Neural crest cell (in vitro differentiated cells): ENCODE measurements at places on chromosomes 4 and X. TPM values are rescaled to one million over a fixed set of nuclear protein-coding genes. Genes with fewer than 3 reads are reported as not detected.

GRCh38 chr4:151600432-151600831, 160.4 kb downstream of the GATB start:
- H3K4me3 ChIP-seq: no peak overlapping the region
- no peak for DNase-seq
- H3K36me3 ChIP-seq: no peaks in the 10 kb centered on the region
- H3K4me1 ChIP-seq: no peaks in the 10 kb centered on the region
- H3K27ac ChIP-seq: peak overlapping the region; percentile 5

The FAM9C gene
- 0.07 and 0.25 TPM in 2 replicates for total RNA-seq

GRCh38 chr4:45346816-45347435, 620.6 kb upstream of the GNPDA2 start:
- no peak for DNase-seq
- H3K27me3 ChIP-seq: no peaks in the 10 kb centered on the region
- H3K36me3 ChIP-seq: no peaks in the 10 kb centered on the region
- H3K27ac ChIP-seq: no peak overlapping the region
- H3K4me3 ChIP-seq: no peak overlapping the region

The HS3ST1 gene
- 0.09 and 0.37 TPM in 2 replicates for total RNA-seq

- H3K27ac ChIP-seq: peak within 1 kb of the TSS; percentile 100
- peaks cover 53% of the 10 kb centered on the region for H3K4me1 ChIP-seq
- no peaks in the 10 kb centered on the region for H3K36me3 ChIP-seq
- H3K27me3 ChIP-seq: no peaks in the 10 kb centered on the region
- peak within 1 kb of the TSS; percentile 98 for H3K4me3 ChIP-seq
Observed at GRCh38 chr4:86593688-86594558, at the start of gene PTPN13. Gene PTPN13 (plus strand): TSS chr4:86594315. CDS start chr4:86635257, 40,942 bp downstream.

DNA sequence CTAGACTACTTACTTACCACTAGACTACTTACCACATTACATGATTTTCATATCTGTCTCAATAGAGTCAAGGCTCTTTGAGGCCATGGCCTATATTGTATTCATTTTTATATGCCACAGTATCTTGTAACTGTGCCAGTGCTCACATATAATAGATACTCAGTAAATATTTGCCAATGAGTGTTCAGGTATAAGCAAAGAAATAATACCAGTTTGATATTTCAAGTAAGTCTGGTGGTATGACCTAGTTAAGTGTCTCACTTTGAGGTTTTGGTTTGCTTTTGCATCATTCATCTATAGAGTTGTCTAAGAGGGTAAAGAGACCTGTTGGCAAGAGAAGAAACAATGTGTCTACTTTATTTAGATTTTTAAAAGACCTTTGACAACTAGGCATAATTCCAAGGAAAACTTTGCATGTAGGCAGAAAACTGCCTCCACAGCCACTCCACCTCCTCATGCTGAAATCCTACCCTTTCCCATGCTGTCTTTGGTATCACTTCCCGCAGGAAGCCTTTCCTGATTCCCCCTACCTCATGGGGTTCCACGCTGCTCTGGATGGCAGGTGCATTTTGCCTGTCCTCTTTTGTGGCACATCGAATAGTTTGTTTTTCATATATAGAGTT, 91.3 kb upstream of the KLHL13 start:
- H3K27ac ChIP-seq: no peak overlapping the region
- H3K4me3 ChIP-seq: no peak overlapping the region

The MMRN1 gene
- total RNA-seq: 10.7 and 11.7 TPM in 2 replicates

The PPARGC1A gene
- total RNA-seq: 2.2 and 2.8 TPM in 2 replicates

The PRRG1 gene
- 8.0 TPM in 2 replicates for total RNA-seq

GRCh38 chrX:125895518-125895917, 270.6 kb downstream of the DCAF12L2 start:
- H3K27me3 ChIP-seq: no peaks in the 10 kb centered on the region
- H3K4me3 ChIP-seq: no peak overlapping the region
- H3K27ac ChIP-seq: no peak overlapping the region
- no peaks in the 10 kb centered on the region for H3K36me3 ChIP-seq

The REELD1 gene
- not detected in 2 replicates for total RNA-seq

DNA sequence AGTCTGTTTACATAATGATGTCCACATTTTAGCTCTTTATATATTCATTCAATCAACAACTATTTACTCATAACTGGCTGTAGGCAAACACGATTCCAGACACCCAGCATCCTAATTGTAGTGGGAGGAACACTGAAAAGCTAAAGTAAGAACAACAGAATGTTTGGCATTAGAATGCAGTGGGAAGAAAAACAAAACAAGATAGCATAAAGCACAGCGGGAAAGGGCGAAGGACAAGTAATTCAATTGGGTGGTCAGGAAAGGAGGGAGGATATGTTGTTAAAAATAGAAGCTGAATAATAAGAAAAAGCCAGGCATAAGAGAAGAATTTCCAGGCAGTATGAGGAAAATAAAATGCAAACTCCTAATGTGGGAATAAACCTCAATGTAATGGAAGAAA, 189.5 kb upstream of the FAT4 start:
- H3K36me3 ChIP-seq: no peaks in the 10 kb centered on the region
- no peak overlapping the region for H3K4me3 ChIP-seq
- H3K4me1 ChIP-seq: peaks cover 10% of the 10 kb centered on the region
- H3K27ac ChIP-seq: no peak overlapping the region
- DNase-seq: no peak

The GLRB gene
- total RNA-seq: 8.2 and 8.4 TPM in 2 replicates

The DDIT4L gene
- total RNA-seq: 0.14 and 0.18 TPM in 2 replicates
